ENCODE measurements at places on chromosomes 4 and X. TPM values are rescaled to one million over a fixed set of nuclear protein-coding genes. Genes with fewer than 3 reads are reported as not detected.
A peak's percentile ranks its signal among the peaks of the same experiment; 100 is the strongest.

DNA sequence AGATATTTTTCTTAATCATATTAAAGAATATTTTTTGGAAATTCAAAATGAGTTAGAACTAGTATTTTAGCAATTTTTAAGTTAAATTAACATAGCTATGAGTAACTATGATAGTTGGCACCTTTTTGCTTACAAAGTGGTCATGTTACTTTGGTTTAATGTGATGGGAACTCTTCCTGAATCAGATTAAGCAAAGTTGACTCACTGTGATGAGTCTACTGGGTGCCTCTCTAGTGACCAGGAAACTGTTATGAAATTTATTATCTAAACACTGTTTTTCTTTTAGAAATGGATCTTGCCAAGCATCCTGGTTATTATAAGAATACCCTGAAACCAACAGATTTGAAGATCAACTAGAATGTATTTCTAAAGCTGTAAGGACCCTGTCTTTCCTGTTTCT is 985.8 kb downstream of the TRAM1L1 start:
- no peak for DNase-seq

- no peak for DNase-seq
These were observed 686.0 kb downstream of the STPG2 start for GRCh38 chr4:97457253-97457652.

DNA sequence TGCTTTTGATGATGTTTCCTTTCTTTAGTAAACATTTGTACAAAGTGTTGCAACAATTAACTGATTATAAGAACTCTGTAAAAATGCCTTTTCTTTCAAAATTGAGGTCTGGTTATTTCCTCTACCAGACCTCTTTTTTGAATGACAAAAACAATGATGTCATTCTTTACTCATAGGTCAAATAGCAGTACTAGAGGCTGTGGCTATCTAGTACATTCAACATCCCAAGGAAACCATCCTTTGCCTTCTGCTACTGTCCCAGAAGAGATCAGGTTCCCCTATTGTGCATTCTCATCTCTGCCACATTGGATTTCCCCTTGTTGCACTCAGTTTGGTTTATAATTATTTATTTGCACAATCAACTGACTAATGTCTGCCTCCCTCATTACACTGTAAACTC is 19.1 kb upstream of the MAD2L1 start:
- DNase-seq = no peak

DNA sequence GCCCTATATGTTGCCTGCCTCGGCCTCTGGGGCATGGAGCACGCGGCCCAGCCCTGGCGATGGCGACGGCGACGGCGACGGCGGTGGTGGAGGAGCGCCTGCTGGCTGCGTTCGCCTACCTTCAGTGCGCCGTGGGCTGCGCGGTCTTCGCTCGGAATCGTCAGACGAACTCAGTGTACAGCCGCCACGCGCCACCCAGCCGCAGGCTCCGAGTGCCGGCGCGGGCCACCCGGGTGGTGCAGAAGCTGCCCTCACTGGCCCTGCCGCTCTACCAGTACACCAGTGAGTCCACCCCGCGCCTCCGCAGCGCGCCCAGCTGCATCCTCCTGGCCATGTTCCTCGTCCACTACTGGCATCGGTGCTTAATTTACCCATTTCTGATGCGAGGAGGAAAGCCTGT is 83.7 kb upstream of the F9 start:
- no peak for DNase-seq

DNA sequence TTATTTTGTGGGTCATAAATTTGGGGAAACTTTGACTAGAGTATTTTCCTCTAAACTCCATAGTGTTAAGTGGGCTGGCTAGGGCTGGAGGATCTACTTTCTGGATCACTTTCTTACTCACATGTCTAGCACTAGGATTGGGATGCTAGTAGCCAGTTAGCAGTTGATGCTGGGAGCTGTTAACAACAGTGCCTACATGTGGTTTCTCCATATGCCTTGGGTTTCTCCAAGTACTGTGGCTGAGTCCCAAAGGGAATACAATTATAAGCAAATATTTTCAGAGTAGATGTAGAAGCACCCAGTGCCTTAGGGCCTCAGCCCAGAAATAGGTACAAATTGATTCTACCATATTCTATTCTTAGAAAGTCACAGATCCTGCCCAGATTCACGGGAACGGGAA is 1614.9 kb downstream of the ARAP2 start:
- DNase-seq = no peak

GRCh38 chrX:81405781-81406180 is 203.9 kb downstream of the SH3BGRL start:
- DNase-seq = no peak

DNA sequence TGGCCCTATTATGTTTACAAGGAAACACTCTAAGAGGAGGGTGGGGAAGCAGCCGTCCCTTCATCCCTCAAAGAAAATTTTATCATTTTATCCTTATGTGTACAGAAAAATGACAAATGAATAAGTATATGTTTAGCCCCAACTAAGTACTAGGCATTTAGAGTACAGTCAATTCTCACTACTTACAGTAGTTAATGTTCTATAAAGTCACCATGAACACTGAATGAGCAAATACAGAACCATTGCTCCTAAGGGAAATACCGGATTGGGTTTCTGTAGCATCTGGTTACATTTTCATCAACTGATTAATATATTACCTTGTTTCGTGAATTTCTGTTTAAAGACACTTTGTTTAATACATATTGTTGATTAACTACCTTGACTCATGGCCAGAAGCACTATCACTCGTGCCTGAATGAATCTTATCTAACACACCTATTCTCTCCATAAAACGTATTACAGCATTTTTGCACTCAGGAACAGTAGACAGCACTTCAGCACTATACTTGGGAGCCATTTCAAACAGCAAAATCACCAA is 109.3 kb downstream of the ASB9 start:
- DNase-seq = no peak

GRCh38 chr4:30720021-30720660 is at the start of gene PCDH7:
Gene PCDH7, plus strand, starts transcription at chr4:30720369. Its CDS starts 1,054 bp downstream, at chr4:30721423.
- DNase-seq = peak; percentile 19

DNA sequence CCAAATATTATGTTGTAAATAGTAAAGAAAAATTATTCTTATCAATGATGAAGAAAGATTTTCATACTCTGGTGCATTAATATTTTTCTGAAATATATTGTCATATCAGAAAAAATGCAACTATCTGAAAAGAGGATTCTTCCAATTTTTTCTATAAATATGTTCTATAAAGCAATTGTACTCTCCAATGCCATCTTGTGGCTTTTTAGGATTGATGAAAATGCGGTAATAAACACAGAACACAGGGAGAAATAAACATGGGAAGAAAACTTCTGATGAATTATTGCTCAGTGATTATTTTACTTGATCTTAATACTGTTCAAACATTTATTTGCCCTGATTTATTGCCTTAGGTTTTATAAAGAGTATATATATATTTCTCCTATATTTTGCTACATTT is 215.4 kb downstream of the IL1RAPL1 start:
- no peak for DNase-seq

GRCh38 chr4:174402470-174403176 is 118.9 kb downstream of the CEP44 start:
- no peak for DNase-seq

DNA sequence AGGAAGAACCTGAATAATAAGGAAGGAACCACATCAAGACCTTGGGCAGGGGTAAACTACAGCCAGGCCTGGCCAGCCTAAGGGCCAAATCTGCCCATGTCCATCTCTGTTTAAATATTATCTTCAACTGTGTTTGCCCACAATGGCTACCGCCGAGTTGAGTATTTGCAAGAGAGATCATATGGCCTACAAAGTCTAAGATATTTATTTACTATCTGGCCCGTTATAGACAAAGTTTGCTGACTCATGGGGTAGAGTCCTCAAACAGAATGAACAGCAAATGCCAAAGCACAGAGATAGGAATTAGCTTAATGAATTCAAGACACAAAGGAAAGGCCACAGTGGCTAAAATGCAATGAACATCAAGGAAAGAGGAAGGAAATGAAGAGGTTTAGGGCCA is 44.8 kb downstream of the RPS6KA3 start:
- DNase-seq = no peak

GRCh38 chr4:185680617-185681016 is 131.4 kb downstream of the SORBS2 start:
- DNase-seq = no peak

DNA sequence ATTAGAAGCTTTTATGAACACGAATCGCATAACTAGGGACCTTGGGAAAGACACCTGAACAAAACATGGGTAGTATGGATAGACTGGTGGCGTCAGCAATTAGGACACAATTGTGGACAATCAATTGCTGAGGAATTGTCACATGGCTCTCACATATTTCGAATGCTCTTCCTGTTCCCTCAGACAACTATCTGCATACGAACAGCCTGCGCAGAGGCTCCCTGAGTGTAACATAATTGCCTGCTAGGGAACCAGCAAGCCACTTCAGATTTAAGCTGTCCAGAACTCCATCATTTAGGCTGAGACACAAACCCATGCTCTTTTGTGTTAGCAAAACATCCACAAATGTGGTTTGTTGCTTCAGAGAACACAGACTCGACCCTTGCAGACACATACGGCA is 160.8 kb downstream of the MGST2 start:
- DNase-seq = no peak

- DNase-seq = peak; percentile 6
These were observed 911.2 kb downstream of the FSTL5 start for GRCh38 chr4:161252520-161253141.

Gene MECP2
- total RNA-seq = 20.2 TPM

DNA sequence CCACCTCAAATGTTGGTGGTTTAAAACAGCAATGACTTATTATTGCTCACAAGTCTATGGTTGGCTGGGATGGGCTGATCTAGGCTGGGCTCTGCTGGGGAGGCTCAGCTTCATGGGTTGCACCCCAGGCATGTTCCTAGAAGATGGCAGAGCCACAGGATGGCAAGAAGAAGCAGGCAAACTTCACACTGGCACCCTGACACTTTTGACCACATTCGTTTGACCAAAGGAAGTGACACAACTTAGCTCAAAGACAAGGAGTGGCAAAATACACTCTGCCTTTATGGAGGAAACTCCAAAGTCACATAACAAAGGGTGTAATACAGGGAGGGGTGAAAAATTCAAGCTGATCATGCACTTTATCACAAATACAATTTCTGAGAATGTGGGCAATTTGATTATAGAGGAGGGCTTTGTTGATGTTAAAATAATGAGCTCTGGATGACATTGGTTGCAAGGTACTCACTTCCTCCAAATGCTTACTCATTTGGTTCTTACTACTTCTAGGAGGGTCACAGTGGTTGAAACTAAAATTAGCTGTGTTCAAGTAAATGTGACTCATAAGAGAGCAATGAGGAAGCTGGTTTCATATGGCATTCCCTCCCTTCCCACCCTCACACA is 249.2 kb upstream of the RPS6KA3 start:
- peak; percentile 14 for DNase-seq

Gene EREG
- not detected for total RNA-seq

Gene DDX53
- not detected for total RNA-seq

Gene SPRY1
- 18.3 TPM for total RNA-seq

- DNase-seq = no peak
These were observed 104.5 kb downstream of the AMELX start for GRCh38 chrX:11397680-11398079.

Data from lung microvascular endothelial cell (primary cell).